ENCODE measurements at places on chromosomes 12 and 14. TPM values are rescaled to one million over a fixed set of nuclear protein-coding genes. Genes with fewer than 3 reads are reported as not detected.

DNA sequence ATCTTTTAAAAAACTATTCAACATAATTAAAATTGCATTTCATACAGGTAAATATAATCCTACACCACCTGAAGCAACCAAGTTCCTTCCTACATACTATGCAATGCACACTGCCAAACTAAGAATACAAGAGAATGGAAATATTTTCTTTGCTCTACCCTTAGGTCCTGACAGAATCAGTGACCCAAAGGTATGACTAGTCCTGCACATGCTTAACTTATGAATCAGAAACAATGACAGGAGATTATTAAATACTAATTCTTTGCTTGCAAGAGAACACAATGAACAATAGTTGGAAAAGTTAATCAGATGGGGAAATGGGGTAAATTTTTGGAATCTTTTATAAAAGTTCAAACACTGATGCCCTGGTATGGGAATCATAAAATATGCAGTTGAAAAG is 220.1 kb downstream of the SOX5 start:
- no peak for DNase-seq

DNA sequence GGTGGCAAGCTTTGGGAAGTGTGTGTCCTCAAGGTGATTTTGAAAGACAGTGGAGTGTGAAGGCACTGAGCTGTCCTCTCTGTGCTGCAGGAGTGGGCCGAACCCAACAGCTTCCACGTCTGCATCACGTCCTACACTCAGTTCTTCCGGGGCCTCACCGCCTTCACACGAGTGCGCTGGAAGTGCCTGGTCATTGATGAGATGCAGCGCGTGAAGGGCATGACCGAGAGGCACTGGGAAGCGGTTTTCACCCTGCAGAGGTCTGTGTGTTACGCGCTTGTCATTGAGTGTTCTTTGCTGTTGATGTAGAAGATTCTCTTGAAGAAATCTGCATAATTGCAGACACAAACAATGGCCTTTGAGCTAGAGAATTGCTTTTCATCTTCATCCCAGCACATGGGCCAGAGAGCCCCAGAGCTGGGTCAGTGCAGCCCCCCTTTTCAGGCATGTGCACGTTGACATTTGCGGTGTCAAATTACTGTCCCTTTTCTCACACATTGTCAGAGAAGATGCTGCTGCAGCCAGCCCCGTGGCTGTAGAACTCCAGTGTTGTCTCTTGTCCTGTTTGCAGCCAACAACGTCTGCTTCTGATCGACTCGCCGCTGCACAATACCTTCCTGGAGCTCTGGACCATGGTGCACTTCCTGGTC is 63.3 kb downstream of the EP400 start:
- no peak for DNase-seq

DNA sequence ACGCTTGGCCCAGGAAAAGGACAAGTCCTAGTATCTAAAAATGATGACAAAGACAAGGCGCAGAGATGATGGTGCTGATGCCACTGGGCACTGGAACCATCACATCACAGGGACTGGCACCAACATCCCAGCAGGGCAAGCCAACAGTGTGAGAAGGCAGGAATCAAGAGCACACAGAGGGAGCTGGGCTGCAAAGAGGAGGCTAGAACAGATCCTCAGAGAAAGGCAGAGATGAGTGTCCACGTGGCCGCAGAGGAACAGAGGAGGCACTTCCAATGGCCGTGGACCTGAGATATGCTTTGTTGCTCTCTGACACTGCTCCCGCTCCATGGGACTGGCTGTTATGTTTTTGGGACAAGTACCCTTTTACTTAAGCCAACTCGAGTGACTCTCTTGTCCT is 17.9 kb downstream of the FOXN3 start:
- no peak for DNase-seq

The KRT80 gene
- 9.1 TPM for polyA plus RNA-seq

The NKX2-1 gene
- polyA plus RNA-seq: not detected

DNA sequence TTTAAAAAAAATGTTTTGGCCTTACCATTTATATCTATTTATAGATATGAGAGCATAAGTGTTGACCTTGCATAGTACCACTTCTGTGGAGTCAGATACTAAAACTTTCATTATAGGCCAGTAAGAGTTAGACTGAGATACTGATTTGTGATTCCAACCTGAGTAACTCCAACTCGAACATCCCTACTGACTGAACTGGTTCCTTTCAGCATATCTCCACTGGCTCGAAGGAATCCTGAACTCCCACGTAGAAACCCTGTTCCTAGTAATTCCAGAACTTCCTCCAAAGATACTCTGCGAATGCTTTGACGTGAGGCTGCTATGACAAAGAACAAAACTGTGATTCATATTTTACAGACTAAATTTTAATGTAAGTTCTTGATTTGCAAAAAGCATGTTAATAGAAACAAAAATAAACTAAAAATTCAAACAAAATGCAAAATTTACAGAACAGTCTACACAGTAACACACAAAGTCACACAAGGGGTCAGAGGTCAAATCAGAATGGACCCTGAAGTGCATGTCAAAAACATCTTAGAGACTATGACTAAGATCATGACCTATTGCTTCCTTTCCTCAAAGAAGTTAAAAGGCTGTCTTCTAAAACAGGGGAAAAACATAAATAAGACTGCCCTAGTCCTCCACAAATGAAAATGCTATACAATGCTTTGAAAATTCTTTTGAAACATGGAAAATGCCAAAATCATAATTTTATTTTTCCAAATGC is 31.5 kb downstream of the HEATR5A start:
- DNase-seq: no peak

DNA sequence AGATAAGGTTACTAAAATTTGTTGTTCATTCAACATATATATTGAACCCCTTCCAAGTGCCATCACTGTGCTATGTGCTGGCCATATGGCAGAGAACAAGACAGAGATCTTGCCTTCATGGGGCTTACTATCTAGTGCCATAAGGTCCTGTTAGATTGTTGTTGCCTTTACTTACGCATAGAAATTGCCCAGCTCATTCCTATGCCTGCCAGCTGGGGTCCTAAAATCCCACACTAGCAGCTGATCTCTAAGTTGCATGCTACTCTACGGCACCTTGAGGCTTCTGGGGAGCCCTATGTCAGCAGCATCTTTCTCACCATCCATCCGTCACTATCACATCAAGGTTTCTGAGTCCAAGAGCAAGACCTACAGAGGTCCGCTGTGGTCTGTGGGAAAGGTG is 1.4 kb upstream of the KCNK10 start:
- DNase-seq: no peak

The REM2 gene
- 0.14 TPM for polyA plus RNA-seq

The DAO gene
- polyA plus RNA-seq: 0.11 TPM

DNA sequence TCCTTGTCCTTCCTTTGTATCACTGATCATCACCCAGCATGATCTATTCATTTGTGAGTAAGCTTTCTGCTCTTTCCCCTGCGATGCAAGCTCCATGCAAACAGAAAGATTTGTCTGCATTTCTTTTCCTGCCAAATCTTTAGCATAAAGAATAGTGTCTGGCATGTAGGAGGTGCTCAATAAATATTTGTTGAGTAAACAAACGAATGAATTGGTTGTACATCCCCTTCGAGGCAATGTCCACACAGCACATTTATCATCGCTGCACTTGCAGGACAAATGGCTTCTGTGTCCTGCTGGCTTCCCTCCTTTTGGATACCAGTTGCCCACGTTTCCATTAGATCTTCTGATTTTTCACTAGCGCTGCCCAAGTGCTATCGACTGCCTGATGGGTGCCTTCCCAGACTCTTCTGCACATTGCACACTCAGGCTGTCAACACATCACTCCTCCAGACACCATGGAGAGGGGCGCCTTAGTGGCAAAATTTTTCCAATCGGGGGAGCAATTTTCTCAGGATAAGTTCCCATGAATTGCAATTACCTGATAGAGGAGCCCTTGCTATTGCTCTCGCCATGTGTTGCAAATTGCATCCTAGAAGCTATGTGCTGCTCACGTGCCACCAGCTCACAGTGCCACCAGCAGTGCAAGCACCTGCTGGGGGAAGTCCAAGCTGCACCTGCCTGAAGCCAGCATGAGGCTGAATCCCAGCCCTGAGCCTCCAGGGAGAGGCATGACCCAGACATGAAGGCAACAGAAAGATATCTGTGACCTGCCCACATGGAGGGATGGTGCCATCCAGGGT is 206.6 kb downstream of the KIF26A start:
- no peak for DNase-seq

- DNase-seq: no peak
These were observed 242.5 kb upstream of the ARHGAP5 start for GRCh38 chr14:31834616-31835015.

The GALNT9 gene
- polyA plus RNA-seq: 10.6 TPM

DNA sequence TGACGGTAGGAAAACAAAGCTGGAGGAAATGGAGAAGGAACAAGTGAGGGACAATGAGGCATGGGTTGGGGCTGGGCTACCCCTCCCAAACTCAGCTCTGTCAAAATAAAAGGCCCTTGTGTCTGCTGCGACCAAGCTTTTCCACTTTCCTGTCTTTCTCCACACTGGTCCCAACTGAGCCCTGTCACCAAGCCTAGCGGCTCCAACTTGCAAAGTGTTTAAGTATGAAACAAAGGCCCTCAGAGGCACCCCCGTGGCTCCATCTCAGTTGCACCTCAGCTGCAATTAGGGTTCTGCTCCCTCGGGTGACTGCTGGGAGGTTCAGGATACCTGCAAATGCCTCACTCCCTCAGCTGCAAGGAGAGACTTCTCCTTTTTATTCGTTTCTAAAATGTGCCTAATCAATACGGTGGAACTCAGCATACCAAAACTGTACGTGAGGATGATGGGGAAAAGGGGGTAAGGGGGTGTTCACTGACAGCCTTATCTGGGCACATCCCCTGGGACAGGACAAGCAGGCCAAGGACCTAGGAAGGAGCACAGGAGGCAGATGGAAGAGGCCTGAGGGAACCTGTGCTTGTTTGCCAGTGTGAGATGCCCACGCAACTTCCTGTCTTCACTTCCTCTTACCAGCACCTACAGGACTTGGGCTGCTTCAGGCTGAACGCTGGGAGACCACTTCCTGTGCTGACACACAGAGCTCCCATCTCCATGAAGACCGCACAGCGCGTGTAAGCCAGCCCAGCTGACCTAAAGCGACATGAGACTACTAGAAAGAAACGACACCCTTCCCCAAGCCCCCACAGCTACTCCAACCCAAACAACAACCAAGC is 8.9 kb downstream of the VAMP1 start:
- DNase-seq: no peak

DNA sequence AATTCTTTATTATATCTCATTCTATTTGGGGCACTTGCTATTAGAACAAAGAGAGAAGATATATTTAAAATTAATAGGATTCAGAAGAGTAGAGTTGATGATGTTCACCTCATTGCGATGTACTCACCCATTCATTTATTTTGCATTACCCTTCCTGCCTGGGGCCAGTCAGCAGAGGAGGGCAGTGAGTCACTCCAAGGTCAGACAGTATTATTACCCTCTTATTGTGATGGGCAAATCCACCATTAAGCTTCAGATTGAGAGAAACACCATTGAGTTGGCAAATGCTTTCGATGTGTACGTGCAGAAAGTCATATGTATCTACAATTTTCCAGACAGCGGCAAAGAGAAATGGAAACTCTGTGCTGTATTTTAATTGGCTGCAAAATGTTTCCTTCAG is 134.2 kb downstream of the BICD1 start:
- no peak for DNase-seq

DNA sequence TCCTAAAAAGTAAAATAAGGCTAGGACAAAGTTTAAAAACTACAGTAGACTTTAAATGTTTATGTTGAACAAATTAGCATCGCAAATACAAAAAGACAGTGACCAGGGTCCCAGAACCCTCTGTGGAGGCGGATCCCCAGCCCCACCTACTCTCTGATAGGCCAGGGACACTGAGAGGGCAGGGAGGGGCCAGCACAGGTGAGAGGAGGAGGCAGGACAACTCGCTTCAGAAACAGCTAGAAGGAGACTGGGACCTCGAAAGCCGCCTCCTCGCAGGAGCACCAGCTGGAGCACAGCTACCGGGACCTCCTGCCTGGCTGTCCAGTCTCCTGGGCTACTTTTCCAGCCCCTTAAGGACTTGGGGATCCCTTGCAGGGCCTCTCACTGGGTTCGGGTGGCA is 992 bp downstream of the DNAH10 start:
- no peak for DNase-seq

DNA sequence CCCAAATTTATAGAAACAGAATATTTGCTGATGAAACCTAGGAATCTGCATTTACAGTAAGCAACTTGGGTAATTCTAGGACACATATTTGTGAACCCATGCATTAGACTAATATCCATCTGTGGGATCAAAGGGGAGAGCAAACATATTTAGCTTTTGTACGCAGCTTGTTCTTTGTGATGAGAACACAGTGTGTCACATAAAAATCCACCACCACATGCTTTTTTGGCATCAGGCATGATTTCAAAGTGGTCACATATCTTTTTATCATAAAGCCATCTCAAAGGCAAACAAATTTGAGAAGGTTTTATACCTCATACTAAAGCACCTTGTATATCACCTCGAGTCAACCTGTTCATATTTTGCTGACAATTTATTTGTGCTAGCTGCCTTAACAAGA is 15.7 kb downstream of the DNAL1 start:
- no peak for DNase-seq

The KERA gene
- polyA plus RNA-seq: 113 TPM

DNA sequence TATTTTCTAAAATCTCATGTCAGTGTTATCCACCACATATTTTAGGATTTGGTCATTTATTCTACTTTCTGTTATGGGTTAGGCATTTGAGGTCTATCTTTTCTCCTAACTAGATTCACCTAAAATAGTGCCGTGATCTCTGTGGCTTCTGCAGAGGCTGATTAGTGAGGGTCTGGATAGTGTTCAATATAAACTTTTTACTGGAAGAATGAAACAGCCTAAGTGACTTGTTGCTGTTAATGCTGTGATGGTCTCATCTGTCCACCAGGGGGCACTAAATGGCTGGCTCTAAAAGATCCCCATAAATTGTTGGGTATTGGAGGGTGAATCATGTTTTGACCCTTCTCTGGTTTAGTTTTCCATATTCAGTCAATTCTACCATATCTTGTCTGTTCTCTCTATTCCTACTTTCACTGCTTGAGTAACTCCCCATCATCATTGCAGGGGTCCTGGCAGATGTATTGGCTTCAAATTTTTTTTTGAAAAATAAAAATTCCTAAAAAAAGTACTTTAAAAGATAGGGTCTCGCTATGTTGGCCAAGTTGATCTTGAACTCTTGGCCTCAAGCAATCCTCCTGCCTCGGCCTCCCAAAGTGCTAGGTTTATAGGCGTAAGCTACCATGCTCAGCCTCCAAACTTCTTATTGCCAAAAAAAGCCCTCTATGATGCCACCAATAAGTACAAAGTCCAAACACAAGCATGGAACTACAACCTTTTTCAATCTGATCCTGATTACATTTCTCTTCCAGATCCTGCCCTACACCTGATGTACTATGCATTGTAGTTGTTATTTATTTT is 6.9 kb downstream of the PABPN1 start:
- peak; percentile 84 for DNase-seq

The EIF2S1 gene
- polyA plus RNA-seq: 88.5 TPM

DNA sequence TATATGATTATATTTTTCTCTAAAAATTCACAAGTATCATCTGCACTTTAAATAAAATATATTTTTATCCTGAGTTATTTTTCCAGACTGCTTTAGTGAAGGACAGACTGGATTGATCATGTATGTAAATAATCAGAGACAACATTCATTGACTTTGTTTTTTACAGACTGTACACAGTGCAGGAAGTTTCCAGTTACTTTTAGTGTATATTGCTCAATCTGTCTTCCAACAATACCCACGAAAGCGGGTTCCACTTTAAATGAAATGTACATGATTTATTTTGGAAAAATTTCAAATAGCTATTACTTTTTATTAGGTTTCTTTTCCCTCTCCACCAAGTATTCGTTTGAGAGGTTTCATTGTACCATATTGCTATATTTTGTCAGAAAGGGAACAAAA is 497.0 kb downstream of the FSCB start:
- DNase-seq: no peak

- DNase-seq: no peak
These were observed 74.5 kb upstream of the DYNC1H1 start for GRCh38 chr14:101889898-101890297.

The VTI1B gene
- 89.6 TPM for polyA plus RNA-seq

Data from muscle of arm (tissue), 14 donors.